ENCODE measurements at places on chromosomes 11 and 22.

- peak; percentile 50 for DNase-seq
Measured at GRCh38 chr11:70913715-70914231, 338.6 kb downstream of the SHANK2 start.

DNA sequence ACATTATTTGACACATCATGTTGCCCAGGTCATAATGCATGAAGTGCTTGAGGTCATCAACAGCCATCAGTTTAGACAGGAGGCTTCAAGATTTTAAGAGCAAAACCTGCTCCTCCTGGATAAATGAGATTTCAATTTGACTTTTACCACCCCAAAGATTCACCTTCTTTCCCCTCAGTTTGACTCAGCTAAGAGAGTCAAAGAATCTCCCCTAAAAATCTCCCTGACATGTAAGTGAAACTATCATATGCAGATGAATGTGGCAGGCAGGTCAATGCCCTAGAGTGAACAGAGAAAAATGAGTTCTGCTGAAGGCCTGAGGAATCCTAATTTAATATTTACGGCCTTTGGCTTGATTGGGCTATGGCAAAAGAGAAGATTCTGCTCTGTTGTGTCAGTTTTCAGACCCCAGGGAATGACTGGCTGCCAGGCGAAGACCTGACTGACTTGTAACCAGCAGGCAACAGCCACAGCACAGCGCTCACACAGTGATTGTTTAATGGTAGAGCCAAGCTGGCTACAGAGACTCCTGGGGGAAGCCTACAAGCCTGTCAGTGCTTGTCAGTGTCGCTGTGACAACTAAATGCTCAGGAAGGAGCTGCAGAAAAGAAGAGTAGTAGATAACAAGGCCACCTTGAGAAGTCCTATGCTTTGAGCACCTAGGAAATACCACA is 491.2 kb upstream of the LRRC4C start:
- DNase-seq = no peak

GRCh38 chr11:76553554-76554476 is 109.0 kb downstream of the EMSY start:
- DNase-seq = no peak

- DNase-seq = peak; percentile 71
Measured at GRCh38 chr11:13902523-13902922, 60.0 kb upstream of the SPON1 start.

DNA sequence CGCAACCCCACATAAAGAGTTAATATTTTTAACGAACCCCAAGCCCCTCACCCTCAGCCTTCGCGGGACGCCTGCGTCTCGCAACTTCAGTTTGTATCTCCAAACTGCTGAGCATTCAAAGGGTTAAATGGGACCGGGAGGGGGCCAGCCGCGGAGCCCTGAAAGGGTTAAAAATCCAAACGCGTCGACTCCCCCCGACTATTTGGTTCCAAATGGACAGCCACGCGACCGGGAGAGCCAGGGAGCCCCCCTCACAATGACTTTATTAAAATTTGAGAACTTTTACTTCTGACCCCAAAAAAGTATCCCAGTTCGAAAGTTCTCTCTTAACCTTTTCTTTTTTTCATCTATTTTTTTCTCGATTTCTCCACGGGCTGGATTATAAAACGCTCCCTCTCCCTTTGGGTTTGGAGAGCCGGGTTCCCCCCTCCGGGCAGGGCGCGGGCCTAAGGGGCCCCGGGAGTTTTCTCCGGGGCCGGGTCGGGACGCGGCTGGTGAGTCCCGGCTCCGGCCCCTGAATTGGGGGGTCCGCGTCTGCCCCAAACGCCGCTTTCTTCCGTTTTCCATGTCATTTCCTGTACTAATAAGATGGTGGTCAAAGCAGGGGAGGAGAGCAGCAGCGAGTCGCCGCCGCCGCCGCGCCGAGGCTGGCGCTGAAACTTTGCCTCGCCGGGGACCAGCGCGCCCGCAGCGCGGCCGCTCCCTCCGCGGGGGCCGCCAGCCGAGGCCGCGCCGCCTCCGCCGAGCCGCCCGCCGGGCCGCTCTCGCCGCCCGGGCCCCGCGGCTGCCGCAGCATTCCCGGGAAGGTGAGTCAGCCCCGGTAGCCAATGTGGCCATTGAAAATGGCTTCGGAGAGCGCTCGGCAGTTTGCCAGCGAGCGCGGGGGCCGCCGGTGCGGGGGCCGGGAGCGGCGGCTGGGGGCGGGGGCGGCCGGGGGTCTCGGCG is at the start of gene PRDM11:
PRDM11 (plus strand) TSS at position 568 of the 945 bp plus-strand sequence. CDS start 35,128 bp downstream, outside the sequence.
- peak; percentile 82 for DNase-seq

GRCh38 chr11:15286465-15286864 is 171.7 kb downstream of the INSC start:
- no peak for DNase-seq

GRCh38 chr11:27041141-27041899 is 705 bp downstream of the BBOX1 start:
- DNase-seq = no peak

DNA sequence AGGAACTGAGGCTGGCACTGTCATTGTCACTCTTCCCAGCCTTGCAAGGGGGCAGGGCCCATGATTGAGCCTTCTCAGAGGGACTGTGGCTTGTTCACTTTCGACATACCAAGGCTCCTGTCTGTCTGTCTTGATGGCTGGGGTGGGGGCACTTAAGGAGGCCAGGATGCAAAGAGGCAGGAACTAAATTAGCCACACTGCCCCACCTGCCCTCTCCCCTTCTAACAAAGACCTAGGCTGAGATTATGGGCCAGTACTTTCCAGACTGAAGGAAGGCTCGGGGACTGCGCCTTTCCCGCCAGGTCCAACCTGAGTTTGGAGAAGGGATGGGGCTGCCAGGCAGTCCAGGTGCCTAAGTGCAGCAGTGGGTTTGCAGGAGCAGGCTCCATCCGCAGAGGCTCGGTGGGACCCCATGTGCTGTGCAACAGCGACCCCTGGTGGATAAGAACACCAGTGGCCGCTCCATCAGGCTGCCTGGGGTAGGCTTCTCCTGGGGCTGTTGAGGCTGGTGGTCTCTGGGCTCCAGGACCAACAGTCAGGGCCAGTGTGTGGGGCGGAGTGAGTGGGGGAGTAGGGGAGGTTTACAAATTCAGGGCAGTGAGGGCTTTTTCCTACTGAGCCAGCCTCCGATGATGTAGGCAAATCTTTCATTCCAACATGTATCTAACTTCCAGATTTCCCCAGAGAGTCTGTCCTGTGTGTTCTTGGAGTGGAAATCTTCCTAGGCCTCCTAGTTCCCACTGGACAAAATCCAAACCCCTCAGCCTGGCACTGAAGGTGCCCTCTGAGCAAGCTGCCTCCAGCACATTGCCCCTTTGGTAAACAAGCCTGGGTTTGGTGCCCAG is 93.9 kb downstream of the INSC start:
- DNase-seq = peak; percentile 87

All from right forelimb (tissue), 1 donor.